ENCODE measurements at places on chromosomes 5 and 9.

DNA sequence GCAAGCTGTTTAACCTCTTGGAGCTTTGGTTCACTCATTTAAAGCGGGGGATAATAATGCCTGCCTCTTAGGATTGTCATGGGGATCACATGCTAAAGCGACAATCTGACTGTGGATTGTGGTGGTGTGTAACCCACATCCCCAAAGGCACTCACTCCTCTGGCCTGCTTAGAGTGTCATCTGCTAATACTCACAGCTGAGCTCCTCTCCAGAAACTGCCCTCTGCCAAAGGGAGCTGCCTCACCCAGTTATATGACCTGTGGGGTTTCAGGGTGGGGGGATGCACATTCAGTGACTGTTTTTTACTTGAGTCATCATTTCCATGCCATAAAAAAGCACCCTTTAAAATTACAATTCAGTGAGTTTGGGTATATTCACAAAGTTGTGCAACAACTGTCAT, 110.0 kb upstream of the SPOCK1 start:
- DNase-seq, result no peak

GRCh38 chr5:43305948-43306565, 7.2 kb downstream of the HMGCS1 start:
- no peak for DNase-seq

GRCh38 chr5:153807801-153808200, 230.9 kb downstream of the FAM114A2 start:
- DNase-seq, result peak; percentile 75

- DNase-seq, result no peak
These were observed 227.8 kb upstream of the MAP3K1 start for GRCh38 chr5:56587381-56588130.

DNA sequence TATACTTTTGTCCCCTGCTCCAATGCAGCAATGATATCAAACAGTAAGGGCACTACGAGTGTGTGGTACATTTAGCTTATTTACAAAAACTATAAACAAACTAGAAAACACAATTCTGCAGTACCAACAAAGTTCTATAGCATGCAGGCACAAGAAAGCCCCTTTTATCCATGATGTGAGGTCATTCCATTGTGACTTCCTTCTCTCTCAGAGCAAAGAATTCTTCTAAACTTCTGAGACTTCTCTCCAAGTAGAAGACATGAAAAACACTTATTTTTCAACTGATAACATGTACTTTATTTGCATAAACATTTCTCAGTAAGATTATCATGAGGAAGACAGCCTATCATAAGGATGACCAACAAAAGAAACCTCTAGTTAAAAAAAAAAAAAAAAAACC, 569.8 kb downstream of the TLE1 start:
- no peak for DNase-seq

DNA sequence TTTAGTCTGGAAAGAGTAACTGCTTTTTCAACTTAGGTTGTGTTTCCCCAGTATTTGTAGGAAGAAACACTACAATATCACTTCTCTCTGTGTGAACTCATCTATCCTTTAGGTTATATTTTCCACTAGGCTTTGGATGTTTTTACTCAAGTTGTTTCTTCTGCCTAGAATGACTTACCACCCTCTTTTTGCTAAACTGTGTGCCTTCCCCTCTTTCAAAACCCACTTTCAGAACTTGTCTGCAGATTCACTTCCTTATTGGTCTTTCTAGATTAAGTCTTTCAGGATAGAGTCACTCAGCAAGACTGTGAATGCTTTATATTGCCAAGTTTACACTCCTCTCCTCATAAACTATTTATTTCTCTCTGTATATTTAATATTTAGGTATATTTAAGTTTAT, 14.2 kb upstream of the CAST start:
- no peak for DNase-seq

- no peak for DNase-seq
These were observed 453.3 kb downstream of the DIRAS2 start for GRCh38 chr9:90189306-90189705.

- DNase-seq, result no peak
These were observed 60.6 kb downstream of the ENTREP1 start for GRCh38 chr9:69385581-69386033.

DNA sequence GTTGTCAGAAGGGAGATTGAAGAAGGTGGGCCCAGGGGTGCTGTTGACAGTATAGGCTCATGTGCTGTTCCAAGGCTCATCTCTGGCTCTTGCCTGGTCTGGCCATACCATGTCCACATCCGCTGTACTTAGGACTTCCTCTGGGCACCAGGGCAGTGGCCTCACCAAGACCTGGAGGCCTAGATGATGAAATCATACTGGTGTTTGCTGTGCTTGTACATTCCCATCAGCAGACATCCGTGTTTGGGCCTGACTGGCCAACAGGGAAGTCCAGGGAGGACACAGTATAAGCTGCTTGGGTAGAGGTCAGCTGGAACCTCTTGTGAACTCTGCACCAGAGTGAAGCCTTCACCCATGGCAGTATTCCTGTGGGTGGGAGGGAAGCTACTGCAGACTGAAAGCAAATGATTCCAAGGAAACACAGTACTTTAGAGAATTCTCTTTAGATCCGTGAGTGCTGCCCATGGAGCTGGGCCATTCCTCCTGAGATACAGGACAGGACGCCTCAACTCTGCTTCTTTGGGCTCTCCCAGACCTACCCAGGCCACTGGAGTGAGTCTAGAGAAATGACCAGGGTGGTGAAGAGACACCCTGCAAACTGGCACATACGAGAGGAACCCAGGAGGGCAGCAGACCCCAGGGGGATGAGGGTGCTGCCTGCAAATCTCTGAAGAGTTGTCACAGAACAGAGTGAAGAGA, 22.5 kb downstream of the POLR1E start:
- DNase-seq, result no peak

- DNase-seq, result no peak
These were observed 133.7 kb downstream of the NUDT12 start for GRCh38 chr5:103428923-103429322.

- DNase-seq, result no peak
These were observed 392.0 kb upstream of the KCNN2 start for GRCh38 chr5:113969901-113970300.

GRCh38 chr9:19495186-19496028, 86.6 kb downstream of the ACER2 start:
- no peak for DNase-seq

DNA sequence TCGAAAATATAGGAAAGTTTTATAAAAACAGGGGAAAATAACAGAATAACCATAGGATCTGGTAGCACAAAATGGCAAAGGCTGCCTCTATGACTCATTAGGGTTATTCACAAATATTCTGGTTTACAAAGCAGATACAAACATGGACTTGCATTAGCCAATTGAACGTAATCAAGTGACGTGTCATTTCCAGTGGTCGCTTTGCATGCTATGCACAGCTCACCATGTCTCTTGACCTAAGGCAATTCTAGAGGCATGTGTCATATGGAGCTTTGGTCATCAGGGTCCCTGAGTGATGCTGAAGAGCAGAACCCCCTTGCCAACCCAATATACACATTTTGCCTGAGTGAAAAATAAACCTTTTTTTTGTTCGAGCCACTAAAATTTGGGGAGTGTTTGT, 158.8 kb downstream of the TMEM161B start:
- no peak for DNase-seq

GRCh38 chr9:21972361-21972760, 21.8 kb downstream of the CDKN2A start:
- DNase-seq, result no peak

- no peak for DNase-seq
These were observed 344.8 kb upstream of the RPS23 start for GRCh38 chr5:82622711-82623514.

- no peak for DNase-seq
These were observed 151.2 kb upstream of the ARRDC3 start for GRCh38 chr5:91534332-91534731.

DNA sequence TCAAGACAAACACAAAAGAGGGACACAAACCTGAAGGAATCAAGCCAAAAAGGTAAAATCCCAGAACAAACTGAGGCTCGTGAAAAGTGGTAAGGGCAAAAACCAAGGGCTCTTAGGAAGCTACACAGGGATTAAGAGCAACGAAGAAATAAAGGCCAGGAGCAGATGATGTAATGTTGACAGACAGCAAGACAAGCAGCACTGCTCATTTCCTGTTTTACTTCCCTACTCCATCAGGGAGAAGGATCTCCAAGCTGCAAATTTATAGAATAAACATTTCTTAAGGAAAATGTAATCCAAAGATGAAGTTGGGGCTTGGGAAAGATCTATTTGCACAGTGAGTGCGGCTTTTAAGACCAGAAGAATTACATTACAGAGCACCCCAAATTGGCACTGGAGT, 182.3 kb upstream of the MAP1B start:
- no peak for DNase-seq

GRCh38 chr9:129010267-129010975, 17.7 kb downstream of the SH3GLB2 start:
- DNase-seq, result no peak

GRCh38 chr5:88863523-88863922, 19.5 kb downstream of the MEF2C start:
- no peak for DNase-seq

GRCh38 chr9:14203356-14204056, 110.4 kb downstream of the NFIB start:
- no peak for DNase-seq

- no peak for DNase-seq
These were observed 23.0 kb downstream of the ZBED3 start for GRCh38 chr5:77064040-77064439.

DNA sequence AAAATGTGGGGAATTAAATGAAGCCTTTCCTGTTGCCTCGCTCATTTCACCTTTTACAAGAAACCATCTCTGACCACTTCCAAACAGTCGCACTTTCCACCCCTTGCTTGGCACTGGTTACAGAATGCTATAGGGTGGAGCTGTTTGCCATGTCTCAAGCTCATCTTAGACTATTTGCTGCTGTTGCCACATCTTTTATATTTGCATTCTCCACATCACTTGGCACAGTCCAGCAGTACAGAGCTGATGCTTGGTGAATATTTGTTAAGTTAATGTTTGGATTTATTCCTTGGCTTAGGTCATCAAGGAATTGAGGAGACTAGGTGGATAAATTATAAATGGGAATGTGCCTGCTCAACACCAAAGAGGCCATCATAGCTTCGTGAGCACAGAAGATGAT, 53.2 kb downstream of the GNA14 start:
- DNase-seq, result no peak

GRCh38 chr5:52997424-52997823, 8.3 kb downstream of the ITGA2 start:
- DNase-seq, result peak; percentile 65

DNA sequence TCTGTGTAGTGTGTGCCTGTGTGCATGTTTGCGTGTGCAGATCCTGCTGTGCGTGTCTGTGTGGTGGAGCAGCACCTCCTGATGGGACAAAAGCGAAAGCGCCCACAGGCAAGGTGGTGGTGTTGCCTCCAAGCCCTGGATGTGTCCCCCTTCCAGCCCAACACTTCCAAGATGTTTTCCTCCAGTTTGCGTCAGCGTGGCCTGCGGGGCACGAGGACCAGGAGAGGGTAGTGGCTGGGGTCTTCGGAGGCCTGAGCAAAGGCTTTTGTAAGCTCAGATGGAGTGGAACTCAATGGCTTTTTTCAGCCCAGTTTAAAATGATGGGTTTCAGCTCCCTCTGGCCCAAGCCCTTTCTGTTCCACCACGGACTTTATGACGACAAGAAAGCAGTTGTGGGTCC, 209.5 kb downstream of the IRX2 start:
- no peak for DNase-seq

GRCh38 chr9:36169708-36170107, 520 bp downstream of the CCIN start:
- no peak for DNase-seq

DNA sequence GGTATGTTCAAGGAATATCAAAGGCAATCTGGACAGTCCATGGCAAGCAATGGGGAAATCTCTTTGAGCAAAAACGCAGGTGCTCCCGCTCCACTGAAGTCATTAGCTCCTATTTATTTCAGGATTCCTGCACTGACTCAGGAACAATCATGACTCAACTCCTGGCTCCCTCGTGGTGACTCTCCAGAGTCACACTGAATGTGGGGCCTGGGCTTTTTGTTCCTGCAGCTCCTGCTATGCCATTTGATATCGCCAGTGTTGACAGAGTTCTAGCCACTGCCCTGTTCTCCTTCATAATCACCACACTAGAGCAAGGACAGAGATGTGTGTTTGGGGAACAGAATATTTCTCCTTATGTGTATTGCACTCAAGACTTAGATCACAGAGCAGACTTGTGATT, 187.2 kb upstream of the ZNF462 start:
- DNase-seq, result no peak

DNA sequence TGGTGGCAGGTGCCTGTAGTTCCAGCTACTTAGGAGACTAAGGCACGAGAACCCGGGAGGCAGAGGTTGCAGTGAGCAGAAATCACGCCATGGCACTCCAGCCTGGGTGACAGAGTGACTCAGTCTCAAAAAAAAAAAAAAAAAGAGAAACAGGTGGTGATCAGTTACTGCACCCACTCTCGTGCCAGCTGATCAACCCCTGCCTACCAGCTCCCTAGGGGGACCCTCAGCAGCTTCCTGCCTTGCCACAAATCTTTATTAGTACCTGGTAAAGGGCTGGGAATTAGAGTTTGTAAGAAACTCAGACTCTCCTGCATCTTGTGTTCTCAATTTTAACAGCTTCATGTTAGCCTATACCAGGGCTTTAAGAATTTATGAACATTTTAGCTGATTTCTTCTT, 914.9 kb downstream of the EFNA5 start:
- no peak for DNase-seq

- peak; percentile 68 for DNase-seq
These were observed 15.2 kb upstream of the NEK6 start for GRCh38 chr9:124242331-124243194.

GRCh38 chr5:135988546-135988945, 33.8 kb upstream of the LECT2 start:
- no peak for DNase-seq

- DNase-seq, result no peak
These were observed 623.1 kb downstream of the LRRC70 start for GRCh38 chr5:63201738-63202137.

- DNase-seq, result no peak
These were observed 10.5 kb downstream of the PJA2 start for GRCh38 chr5:109399092-109399759.

DNA sequence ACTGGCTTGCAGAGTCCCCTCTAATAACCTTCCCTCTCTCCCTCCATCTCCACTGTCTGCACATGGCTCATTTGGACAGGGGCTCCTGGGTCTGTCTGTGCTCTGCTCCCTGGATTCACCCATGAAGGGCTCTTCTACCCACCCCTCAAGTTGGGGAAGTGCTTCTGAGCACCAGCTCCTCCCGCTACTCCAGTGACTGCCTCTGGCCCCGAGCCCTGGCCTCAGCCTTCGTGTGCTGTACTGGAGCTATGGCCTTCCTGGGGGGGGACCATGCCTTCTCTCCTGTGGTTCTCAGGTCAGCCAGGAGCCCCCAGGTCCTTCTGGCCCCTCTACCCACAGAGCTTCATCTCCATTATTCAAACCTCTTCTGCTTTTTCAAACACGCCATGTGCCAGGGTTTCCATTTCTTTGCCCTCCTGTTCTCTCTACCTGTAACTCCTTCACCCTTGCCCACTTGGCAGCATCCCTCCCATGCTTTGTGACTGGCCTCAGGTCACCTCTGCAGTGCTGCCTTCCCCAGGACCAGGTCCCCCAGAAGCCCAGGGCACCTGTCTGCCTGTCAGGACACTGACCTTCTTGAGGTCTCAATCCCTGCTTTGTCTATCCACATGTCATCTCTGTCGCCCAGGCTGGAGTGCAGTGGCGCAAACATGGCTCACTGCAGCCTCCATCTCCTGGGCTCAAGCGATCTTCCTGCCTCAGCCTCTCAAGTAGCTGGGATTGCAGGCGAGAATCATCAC, 9.5 kb downstream of the SH3PXD2B start:
- no peak for DNase-seq

GRCh38 chr5:58759745-58760144, 176.9 kb downstream of the RAB3C start:
- DNase-seq, result no peak

Data from retina (tissue), 1 donor.